ENCODE measurements at places on chromosomes 1 and 21.

GRCh38 chr1:38139738-38140487 is 93.3 kb upstream of the POU3F1 start:
- DNase-seq: no peak

- peak; percentile 65 for DNase-seq
Measured at GRCh38 chr21:29299046-29299915, 559 bp downstream of the BACH1 start.

- DNase-seq: no peak
Measured at GRCh38 chr1:164841702-164842465, 282.9 kb downstream of the PBX1 start.

- DNase-seq: no peak
Measured at GRCh38 chr1:186828611-186829454, at the start of gene PLA2G4A. Gene PLA2G4A (plus strand): TSS chr1:186828949. CDS start chr1:186854355, 25,406 bp downstream.

DNA sequence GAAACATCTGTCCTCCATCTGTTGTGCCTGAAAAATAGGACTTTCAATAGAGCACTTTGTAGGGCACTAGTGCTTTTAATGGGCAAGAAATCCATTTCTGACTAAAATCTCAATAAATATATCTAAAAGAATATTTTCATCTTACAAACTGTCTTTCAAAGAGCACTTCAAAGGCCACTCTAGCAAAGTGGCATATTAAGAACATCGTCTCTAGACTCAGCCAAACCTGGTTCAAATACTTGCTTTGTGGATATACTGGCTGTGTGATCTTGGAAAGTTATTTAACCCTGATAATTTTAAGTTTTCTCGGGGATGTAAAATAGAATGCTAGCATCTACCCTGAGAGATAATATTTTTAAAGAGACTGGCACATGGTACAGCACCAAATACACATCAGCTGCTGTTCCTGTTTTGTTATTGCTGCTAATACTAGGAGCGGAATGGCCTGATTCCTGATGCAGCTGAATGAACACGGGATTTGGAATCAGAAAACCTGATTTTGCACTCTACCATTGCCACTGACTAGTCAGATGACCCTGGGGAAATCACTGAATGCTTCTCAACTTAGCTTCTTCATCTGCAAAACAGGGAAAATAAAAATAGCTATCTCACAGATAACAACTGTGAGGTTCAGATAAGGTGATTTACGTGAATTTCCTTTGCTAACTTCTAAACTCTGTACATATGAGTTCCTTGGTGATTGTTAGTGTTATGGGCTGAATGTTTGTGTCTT is 25.2 kb upstream of the LRRC8C start:
- no peak for DNase-seq

GRCh38 chr1:51327386-51327785 is 3.0 kb downstream of the TTC39A start:
- DNase-seq: no peak

GRCh38 chr1:218365226-218365999 is 20.3 kb downstream of the TGFB2 start:
- DNase-seq: no peak

- no peak for DNase-seq
Measured at GRCh38 chr1:68811806-68812205, 314.9 kb upstream of the DEPDC1 start.

DNA sequence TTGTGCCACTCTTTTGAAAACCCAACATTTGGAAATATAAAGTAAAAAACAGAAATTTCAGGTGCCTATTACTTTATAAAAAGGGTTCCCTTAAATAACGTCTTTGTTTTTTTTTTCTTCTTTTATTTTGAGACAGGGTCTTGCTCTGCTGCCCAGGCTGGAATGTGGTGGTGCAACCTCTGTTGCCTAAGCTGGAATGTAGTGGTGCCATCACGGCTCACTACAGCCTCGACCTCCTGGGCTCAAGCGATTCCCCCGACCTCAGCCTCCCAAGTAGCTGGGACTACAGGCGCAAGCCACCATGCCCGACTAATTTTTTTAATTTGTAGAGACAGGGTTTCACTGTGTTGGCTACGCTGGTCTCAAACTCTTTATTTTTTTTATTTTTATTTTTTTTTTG is 110.2 kb upstream of the HNRNPU start:
- no peak for DNase-seq

- DNase-seq: no peak
Measured at GRCh38 chr1:176923283-176923682, 241.2 kb downstream of the ASTN1 start.

Measured in stimulated activated CD8-positive, alpha-beta memory T cell treated with anti-CD3 and anti-CD28 coated beads, Interleukin-4, amount 100 ng/mL, for 4 hours (primary cell).